ENCODE measurements at places on chromosomes 4 and X.

DNA sequence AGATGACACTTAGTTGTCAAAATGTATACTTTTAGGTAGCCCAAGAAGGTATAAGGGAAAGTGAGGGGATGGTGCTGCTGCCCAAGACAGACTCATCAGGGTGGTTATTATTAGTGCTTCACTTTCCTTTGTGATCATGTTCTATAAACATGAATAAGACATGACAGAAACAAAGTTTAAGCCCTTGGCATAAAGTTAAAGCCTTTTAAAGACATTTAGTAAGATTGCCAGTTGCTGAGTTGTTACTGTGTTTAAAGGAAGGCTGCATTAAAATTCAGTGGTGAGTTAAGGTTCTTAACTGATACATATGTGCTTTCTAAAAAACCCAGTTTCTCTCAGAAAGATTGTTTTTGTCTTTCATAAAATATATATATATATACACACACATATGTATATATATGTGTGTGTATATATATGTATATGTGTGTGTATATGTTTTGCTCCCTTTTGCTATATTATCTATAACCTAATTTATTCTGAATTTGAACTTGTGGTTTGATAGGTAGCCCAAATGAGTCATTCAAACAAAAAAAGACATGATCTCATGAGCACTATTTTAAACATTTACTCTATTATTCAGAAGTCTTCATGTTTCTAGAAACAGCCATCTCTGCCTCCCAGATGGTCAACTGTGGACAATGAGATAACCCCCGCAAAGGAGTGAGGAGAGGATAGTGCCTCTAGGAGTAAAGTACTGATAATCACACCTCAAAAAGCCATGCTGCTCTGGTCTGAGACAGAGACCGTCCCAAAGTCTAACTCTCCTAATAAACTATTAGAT lies 98.1 kb upstream of the OTUD4 start:
- DNase-seq = no peak

DNA sequence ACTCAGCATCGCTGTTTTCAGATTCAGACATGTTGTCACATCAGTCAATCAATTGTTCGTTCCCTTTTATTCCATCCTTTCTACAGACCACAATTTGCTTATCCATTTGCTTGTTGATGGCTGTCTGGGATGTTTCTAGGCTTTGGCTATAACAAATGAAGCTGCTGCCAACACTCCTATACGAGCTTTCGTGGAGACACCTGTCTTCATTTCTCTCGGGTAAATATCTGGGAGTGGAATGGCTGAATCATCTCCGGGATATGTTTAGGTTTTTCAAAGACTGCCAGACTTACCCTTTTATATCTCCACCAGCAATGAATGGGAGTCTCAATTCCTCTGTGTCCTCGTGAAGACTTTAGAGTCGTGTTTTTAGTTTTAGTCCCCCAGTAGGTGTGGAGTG lies 118.9 kb downstream of the SORCS2 start:
- DNase-seq = no peak

DNA sequence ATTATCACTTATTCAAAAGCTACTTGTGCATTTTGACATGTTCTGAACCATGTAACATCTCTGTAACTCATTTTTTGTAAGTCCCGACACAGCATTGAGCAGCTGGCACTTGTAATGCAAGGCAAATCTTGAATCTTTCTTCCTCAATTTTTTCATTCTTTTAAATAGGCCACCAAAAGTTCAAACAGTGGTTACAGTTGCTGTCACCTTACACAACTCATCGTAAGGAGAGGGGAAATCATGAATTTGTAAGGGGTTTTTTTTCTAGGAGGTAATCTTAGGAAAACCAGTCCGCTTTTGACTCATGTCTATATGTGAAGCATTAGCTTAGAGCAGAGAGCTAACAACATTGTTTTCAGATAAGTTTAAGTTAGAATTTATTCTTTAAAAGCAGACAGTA lies 124.5 kb downstream of the PDLIM5 start:
- DNase-seq = no peak

DNA sequence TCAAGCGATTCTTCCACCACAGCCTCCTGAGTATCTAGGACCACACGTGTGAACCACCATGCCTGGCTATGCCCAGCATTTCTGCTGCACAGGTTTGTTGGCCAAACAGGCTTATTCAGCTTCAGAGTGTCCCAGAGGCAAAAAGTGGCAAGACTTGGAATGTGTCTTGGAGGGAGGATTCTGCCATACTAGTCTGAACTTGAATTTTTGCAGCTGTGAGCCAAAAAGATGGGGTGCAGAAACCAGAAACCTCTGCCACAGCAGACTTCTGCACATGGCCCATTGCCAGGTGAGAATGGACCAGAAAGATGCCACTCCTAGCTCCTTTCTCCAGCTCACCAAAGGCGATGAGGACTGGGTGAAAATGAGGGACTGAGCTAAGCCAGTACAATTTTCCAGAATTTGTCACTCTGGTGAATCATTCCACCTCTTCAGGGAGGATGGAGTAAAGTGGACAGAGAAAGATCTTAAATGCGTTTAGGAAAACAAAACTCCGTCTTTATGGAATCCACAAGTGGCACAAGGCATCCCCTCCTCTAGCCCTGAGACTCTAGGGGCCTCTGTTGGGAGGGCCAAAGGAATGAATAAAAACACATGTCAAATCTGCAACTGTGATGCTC lies 369.1 kb upstream of the CLNK start:
- DNase-seq = no peak

GRCh38 chrX:150813922-150814321 lies 84.5 kb downstream of the CD99L2 start:
- no peak for DNase-seq

GRCh38 chr4:182113779-182114178 lies 129.4 kb upstream of the TENM3 start:
- DNase-seq = no peak

DNA sequence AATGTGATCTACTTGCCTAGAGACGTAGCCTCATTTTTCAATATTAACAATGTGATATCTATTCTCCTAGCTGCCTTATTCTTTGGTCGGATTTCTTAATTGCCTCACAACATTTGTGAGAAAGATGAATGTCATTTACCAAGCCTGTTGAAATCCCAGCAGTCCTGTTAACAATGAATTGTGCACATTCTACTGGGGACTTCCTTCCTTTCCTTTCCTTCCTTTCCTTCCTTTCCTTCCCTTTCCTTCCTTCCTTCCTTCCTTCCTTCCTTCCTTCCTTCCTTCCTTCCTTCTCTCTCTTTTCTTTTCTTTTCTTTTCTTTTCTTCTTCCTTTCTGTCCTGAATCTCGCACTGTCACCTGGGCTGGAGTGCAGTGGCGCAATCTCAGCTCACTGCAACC lies 107.1 kb downstream of the GPAT3 start:
- no peak for DNase-seq

DNA sequence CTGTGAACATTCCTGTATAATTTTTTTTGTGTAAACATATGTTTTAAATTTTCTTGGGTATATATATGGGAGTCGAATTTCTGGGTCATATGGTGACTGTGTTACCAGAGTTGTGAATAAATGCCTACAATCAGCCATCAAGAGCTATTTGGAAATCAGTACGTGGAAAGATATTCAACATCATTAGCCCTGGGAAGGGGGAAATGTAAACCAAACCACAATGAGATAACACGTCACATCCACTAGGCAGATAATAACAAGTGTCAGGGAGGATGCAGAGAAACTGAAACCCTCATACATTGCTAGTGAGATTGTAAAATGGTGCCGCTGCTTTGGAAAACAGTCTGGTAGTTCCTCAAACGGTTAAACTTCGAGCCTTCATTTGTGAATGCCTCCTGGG lies 43.9 kb downstream of the LUZP4 start:
- no peak for DNase-seq

DNA sequence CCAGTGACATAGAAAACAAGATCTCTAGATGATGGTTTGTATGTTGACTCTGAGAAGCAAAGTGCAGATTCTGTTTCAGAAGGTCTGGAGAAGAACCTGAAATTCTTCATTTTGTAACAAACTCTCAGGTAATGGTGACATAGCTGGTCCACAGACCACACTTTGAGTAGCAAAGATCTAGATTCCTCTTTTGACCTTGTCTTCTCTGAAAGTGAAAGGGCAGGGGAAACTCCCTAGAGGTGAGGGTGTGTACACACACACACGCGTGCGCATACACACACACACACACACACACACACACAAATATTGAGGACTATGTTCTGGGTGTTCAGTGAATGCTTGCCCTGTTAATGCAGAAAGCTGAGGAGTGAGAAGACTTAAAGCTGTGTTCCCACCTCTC lies 110.1 kb downstream of the NHSL2 start:
- DNase-seq = no peak

DNA sequence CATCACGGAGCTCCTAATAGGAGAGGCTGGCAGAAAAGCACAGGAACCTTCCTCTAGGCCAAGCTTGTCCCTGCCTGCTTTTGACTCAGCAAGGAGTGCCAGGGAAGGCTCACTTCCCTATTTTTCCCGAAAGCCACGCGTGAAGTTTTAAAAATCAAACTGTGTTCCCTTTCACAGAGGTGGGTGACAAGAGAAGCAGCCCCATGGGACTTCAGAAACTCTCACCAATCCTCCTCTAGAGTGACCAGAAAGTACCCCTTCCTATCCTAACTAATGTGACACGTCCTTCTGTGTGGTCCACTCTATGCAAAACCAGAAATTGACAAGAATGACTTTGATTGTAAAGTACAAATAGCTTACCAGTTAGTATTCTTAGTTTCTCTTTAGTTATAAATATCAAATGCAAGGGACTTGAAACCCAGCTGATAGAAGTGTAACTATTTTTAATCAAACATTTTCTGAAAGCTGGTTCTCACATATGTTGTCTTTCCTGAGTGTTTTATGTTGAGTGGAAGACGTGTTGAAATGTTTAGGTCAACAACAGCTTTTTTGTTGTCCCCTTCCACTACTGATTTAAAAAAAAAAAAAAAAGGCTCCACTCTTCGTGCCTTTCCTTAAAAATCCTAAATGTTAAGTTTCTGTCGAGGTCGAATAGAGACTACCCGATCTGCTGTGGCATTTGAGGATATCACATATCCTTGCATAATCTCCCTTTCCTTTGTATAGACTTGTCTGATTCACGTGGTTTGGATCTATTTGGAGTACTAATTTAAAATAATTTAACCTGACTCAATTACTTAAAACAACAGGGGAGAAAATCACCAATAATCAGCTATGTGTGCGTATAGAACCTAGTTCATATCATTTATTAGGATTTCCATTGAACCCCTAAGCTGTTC lies 42.1 kb downstream of the NFKB1 start:
- no peak for DNase-seq

GRCh38 chrX:15985937-15986336 lies 131.3 kb upstream of the AP1S2 start:
- peak; percentile 1 for DNase-seq
